ENCODE measurements at places on chromosomes 4 and X.

GRCh38 chr4:93835929-93836328, 7.4 kb downstream of the ATOH1 start:
- no peak for DNase-seq

DNA sequence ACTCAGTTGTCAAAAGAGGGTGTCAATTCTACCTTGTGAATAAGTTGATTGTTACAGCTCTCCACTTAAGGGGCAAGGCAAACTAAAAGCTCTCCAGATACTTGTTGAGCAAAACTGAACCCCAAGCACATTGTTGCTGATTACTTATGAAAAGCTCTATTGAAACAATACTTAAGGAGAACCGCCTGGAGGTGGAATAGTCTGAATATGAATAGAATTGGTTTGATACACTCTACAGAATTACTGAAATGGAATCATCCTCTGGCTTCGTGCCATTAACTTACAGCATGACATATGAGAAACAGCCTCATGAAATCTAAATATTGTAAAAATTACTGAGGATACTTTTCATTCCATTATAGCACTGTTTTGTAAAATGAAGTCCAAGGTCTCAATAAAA, 127.0 kb upstream of the SH3RF1 start:
- no peak for DNase-seq

GRCh38 chr4:23906839-23907238, 17.0 kb upstream of the PPARGC1A start:
- DNase-seq, result no peak

- DNase-seq, result no peak
These were observed 8.0 kb upstream of the CCDC110 start for GRCh38 chr4:185479507-185479971.

GRCh38 chr4:147034372-147034771, 88.7 kb upstream of the TTC29 start:
- DNase-seq, result no peak

DNA sequence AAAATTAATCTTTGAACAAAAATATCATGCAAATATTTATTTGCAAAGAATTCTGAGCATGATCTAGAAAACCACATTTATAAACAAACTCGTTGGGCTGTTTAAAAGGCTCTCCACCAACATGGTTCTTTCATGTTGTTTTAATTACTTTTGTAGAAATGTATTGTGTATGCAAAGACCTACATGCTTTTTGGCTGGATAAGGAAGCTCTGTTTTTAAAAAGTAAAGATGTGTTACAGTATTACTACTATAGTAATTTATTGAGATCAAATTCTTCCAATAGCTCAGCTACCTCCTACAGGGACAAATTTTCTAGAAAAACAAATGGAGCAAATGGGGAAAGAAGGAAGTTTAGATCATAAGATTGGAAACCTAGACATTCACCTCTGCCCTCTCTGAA, 177.5 kb upstream of the TTC29 start:
- no peak for DNase-seq

DNA sequence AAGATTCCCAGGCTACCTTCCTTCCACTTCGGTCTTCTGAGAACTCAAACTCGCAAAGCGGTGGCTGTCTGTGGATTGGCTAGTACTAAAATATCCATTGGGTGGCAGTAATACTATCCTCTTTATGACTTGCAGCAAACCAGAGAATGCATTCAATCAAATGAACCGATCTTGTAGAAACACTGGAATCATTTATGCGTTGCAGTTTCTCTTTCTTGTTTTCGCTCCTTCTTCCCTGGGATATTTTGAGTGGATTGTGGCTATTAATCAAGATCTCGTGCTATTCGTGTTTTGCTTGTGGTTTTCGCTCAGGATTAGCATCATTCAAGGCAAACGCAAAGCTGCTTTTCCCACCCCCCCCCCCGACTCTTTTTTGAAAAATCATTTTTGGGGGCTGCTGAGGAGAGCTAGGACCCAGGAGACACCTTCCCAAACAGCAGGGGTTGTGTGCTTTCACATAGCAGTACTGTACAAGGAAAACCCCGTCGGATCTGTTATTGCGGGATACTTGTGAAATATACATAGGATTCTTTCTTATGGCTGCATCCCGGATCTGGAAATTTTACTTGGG, at the start of gene IL1RAPL1:
Gene IL1RAPL1 (plus strand): TSS at position 466 of the 571 bp plus-strand sequence.
- no peak for DNase-seq

DNA sequence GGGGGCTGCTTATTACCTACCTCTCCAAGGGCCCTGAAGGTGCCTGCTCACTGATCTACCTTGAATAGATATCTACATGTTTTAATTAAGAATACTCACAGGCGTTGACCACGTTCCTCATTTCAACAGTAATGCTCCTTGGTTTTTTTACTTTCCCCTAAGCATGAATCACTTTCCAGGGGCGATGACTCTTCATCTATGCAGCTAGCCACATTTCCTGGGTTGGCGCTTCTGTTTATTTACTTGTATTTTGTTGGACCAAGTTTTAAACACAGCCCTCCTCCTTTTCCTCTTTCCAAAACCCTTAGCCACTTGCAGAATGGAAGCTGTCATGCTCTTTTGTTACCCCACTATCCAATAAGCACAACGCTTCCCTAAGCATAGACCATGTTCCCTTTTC, 50.8 kb downstream of the CBLL2 start:
- no peak for DNase-seq

GRCh38 chr4:16642897-16643296, 255.5 kb downstream of the LDB2 start:
- DNase-seq, result peak; percentile 2

Measured in Kasumi-1 (cell line).